ENCODE measurements at places on chromosomes 3 and 15. TPM values are rescaled to one million over a fixed set of nuclear protein-coding genes. Genes with fewer than 3 reads are reported as not detected.

GRCh38 chr15:85639752-85640381 is 154.9 kb downstream of the KLHL25 start:
- H3K36me3 ChIP-seq, result 0 out of 2 replicates have a peak, but pooled peaks cover 7% of the 10 kb centered on the region
- H3K27me3 ChIP-seq, result no peaks in the 10 kb centered on the region
- H3K4me3 ChIP-seq, result no peak overlapping the region
- peaks cover 7% of the 10 kb centered on the region for H3K4me1 ChIP-seq
- no peak for DNase-seq

GRCh38 chr3:54538346-54538745 is 389.5 kb downstream of the LRTM1 start:
- no peaks in the 10 kb centered on the region for H3K27me3 ChIP-seq
- no peak overlapping the region for H3K27ac ChIP-seq
- peaks cover 2% of the 10 kb centered on the region for H3K4me1 ChIP-seq
- peak; percentile 48 for DNase-seq

Gene CCR3
- total RNA-seq, result not detected

DNA sequence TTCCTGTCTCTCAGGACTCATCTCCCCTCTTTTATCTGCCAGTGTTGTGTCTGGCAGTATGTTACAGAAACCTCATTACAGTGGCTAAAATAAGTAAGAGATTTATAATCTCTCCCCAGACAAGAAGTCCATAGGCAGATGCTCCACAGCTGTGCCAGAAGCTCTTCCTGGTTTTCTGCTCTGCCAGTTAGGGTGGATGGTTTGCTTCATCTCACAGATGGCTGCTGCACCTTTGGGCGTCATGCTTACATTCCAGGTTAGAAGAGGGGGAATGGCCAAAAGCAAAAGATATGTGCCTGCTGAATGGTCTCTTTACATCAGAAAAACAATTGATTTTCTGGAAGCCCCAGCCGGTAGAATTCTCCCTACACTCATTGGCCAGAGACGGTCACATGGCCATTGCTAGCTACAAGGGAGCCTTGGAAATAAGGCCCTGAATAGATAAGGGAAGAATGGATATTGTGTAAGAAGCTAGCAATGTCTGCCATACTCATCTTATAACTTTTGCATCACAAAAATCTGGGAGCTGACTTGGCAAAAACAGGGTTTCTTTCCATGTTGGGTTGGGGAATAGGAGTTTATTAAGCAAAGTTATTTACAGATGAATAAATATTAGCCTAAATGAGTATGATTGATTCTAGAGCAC is 91.1 kb downstream of the PDCD6IP start:
- DNase-seq, result no peak
- peaks cover 9% of the 10 kb centered on the region for H3K4me1 ChIP-seq
- no peak overlapping the region for H3K27ac ChIP-seq
- H3K4me3 ChIP-seq, result no peak overlapping the region

DNA sequence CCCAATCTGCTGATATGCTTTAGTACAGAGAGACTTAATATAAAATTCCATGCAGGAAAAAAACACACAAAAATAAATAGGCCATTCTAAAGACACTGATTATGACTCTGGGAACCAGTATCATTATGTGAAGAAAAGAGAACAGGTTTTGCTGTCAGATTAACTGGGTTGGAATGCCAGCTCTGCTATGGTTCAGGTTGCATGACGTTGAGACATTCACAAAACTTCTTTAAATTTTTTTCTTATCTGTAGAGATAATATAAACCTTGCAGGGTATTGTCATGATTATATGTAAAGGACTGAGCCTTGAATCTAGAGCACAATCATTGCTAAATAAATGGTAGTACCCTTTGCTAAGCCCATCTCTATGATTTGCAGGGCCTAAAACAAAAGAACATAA is 86.0 kb downstream of the CPNE4 start:
- no peak overlapping the region for H3K4me3 ChIP-seq
- H3K36me3 ChIP-seq, result peaks cover 7% of the 10 kb centered on the region
- DNase-seq, result no peak
- no peaks in the 10 kb centered on the region for H3K27me3 ChIP-seq
- no peak overlapping the region for H3K27ac ChIP-seq

Gene EPHA6
- 2.1 TPM for total RNA-seq

Gene POLQ
- 16.8 TPM for total RNA-seq

DNA sequence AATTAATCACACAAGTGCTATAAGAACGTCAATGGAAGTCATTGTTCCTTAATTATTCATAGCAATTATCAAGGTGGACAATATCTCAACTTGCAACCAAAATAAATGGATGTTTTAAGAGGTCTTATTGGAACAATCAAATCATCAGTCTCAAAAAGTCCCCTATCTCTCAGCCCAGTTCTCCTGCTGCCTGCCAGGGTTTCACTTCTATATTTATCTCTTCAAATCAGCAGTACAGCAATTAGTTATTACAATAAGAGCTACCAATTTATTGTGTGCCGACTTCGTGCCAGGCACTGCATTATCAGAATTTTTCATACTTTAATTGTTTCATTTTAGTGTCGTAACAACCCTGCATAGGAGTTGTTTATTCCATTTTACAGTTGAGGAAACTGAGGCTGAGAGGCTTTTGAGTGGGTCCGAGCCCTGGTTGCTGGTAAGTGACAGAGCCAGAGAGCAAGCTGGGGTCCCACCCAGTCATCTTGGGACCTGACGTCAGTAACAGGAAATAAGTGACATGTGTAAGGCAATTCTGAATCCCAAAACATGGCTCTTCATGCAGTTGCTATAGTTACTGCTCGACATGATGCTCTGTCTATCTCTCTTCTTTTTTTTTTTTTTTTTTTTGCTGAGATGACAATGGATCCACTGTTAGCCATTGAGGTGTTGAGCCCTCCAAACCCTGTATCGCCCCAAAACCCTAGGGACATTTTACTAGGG is 8.8 kb upstream of the KCTD6 start:
- H3K4me1 ChIP-seq, result peaks cover 12% of the 10 kb centered on the region
- no peak for DNase-seq
- H3K36me3 ChIP-seq, result no peaks in the 10 kb centered on the region
- H3K4me3 ChIP-seq, result no peak overlapping the region
- H3K27ac ChIP-seq, result no peak overlapping the region

Gene SCN11A
- total RNA-seq, result 0.27 TPM

Gene PYGO1
- total RNA-seq, result 0.50 TPM

Gene DPH3
- total RNA-seq, result 26.5 TPM

Gene ADGRG7
- total RNA-seq, result not detected

All from WTC11 (cell line).